ENCODE measurements at places on chromosomes 1 and 21.

DNA sequence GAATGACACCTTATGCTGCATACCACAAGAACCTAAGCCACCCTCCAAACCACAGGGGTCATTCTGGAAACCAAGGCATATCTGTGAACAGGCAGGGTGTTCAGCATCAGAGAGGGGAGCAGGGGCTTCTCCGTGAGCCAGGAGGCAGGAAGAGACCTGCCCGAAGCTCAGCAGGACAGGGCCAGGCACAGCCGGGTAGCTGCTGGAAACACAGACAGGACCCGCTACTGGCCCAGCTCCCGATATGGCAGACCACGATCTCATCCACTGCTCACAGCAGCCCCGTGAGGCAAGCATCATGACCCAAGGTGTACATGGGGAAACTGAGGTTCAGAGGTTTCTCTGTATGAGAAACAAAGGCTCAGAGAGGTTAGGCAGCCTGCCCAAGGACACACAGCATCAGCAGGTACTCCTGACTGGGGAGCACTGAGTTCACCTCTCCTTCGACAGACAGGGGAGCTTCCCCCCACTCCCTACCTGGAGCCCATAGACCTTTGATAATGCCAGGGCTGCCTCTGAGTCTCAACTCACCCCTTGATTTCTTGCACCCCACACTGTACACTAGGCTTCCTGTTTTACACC lies 317.7 kb downstream of the MATN1 start:
- peaks cover 10% of the 10 kb centered on the region for H3K27me3 ChIP-seq
- H3K4me3 ChIP-seq: no peak overlapping the region
- H3K27ac ChIP-seq: no peak overlapping the region
- peaks cover 5% of the 10 kb centered on the region for H3K4me1 ChIP-seq

DNA sequence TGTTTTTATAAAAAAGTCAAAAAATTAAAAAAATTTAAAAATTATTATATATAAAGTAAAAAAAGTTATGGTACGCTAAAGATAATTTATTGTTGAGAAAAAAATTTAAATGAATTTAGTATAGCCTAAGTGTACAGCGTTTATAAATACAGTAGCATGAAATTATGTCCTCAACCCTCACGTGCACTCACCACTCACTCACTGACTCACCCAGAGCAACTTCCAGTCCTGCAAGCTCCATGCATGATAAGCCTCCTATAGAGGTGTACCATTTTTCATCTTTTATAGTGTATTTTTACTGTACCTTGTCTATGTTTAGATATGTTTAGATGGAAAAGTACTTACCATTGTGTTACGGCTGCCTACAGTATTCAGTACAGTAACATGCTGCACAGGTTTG lies 5.1 kb downstream of the DISC1 start:
- H3K27me3 ChIP-seq: no peaks in the 10 kb centered on the region
- no peak overlapping the region for H3K27ac ChIP-seq
- peaks cover 13% of the 10 kb centered on the region for H3K4me1 ChIP-seq
- no peak overlapping the region for H3K4me3 ChIP-seq
- no peak for DNase-seq

DNA sequence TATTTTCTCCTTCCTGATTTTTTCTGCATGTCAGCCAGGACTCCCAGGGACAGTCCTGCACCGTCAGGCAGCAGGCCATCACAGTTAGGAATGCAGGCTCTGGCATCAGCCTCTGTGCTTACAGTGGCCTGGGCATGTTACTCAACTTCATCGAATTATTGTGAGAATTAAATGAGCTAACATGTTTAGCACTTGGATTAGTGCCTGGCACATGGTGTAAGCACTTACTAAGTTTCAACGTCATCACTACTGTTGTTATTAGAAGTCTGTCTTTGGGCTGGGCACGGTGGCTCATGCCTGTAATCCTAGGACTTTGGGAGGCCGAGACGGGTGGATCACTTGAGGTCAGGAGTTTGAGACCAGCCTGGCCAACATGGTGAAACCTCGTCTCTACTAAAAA lies 45.1 kb downstream of the SCCPDH start:
- H3K36me3 ChIP-seq: peaks cover 2% of the 10 kb centered on the region
- no peaks in the 10 kb centered on the region for H3K4me1 ChIP-seq
- peak; percentile 73 for DNase-seq
- H3K4me3 ChIP-seq: no peak overlapping the region
- H3K27ac ChIP-seq: peak overlapping the region; percentile 29

DNA sequence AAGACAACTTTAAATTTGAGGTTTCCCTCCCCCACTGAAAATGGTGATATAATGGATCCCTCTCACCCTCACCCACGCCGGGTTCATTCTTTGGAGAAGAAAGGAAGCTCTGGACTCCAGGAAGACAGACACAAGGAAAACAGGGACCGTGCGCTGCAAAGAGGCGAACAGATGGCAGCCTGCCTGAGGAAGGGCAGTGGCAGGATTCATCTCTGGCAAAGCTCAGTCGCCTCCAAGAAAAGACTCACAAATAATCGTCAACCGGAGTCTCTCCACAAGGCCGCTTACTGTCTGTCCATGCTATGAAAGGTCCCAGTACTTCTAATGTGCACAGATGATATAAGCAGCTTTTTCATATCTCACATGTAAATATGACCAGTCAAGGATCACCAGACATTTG lies 110.3 kb downstream of the TIAM1 start:
- H3K27me3 ChIP-seq: no peaks in the 10 kb centered on the region
- no peak overlapping the region for H3K4me3 ChIP-seq
- H3K27ac ChIP-seq: no peak overlapping the region
- no peaks in the 10 kb centered on the region for H3K4me1 ChIP-seq

- H3K4me3 ChIP-seq: no peak overlapping the region
- H3K27me3 ChIP-seq: no peaks in the 10 kb centered on the region
- H3K4me1 ChIP-seq: no peaks in the 10 kb centered on the region
- H3K36me3 ChIP-seq: no peaks in the 10 kb centered on the region
- DNase-seq: no peak
Measured at GRCh38 chr1:107975851-107976250, 10.9 kb upstream of the VAV3 start.

DNA sequence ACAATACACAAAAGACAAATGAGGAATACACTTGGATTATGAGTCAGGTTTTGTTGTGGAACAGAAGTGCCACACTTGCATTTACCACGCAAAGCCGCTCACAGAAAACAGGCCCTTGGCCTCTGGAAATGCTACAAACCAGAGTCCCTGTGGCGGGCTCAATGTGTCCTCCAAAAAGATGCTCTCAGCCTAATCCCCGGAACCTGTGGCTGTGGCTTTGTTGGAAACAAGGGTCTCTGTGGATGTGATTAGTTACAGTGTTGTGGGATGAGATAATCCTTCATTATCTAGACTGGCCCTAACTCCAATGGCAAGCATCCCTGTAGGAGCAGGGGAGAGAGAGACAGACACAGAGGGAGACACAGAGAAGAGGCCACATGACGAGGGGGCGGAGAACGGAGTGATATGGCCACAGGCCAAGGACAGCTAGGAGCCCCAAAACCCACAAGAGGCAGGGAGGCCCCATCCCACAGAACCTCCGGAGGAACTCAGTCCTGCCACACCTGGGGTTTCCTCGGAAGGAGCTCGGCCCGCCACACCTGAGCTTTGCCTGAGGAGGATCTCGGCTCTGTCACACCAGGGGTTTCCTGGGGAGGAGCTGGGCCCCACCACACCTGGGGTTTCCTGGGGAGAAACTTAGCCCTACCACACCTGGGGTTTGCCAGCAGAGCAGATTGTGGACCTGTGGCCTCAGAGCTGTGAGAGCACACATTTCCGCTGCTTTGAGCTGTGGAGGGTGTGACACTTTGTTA lies 55.4 kb downstream of the NPHP4 start:
- no peaks in the 10 kb centered on the region for H3K27me3 ChIP-seq
- H3K27ac ChIP-seq: no peak overlapping the region
- no peaks in the 10 kb centered on the region for H3K4me1 ChIP-seq
- H3K36me3 ChIP-seq: no peaks in the 10 kb centered on the region

DNA sequence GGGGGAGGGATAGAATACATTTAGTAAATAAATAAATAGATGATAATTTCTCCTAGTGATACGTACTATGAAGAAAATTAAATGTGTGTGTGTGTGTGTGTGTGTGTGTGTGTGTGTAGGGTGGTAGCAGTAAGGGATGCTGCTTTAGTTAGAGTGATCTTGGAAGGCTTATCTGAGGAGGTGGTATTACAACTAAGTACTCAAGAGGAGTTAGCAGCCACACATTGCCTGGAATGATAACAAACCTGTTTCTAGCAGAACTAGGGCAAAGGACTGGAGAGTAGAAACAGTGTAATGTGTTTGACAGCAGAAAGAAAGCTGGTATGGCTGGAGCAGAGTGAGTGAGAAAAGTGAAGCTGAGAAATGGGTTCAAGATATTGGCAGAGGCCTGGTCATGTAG lies 58.3 kb upstream of the FASLG start:
- H3K27me3 ChIP-seq: no peaks in the 10 kb centered on the region
- H3K36me3 ChIP-seq: peaks cover 33% of the 10 kb centered on the region
- H3K4me3 ChIP-seq: no peak overlapping the region
- DNase-seq: no peak

DNA sequence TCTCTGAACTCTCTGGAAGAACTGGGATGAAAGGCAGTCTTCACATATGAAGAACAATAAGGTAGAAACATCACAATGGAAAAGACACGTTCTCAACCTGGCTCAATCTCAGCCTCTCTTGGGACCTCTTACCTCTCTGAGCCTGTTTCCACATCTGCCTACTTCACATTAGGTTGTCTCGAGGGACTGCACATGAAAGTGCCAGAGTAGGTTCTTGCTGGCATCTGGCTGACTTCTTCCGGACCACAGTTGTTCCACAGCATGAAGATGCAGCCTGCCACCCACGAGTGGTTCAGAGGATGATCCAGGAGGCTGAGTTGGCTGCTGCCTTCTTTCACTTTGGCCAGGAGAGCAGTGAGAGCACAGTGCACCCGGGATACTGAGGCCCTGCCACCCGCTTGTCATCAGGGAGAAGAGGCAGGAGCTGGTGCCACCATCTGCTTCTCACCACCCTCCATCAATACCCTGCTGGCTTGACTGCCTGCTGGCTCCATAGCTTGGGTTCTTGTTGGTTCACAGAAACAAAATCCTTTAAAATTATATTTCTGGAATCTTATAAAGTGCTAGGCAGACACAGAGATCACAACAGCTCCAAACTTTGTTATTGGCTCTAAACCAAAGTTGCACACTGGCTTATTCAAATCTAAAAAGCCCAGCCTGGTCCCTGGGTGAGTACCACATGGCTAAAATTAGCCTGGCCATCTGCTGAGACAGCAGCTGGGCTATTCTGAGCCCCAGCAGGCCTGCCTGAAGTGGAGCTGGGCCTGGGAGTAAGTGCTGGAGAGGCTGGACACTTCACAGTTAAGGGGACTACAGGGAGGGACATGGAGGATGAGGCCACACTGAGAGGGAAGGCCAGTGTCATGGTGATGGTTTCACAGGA lies 46.9 kb upstream of the LIN9 start:
- peak overlapping the region; percentile 59 for H3K27ac ChIP-seq
- DNase-seq: peak; percentile 57
- no peak overlapping the region for H3K4me3 ChIP-seq
- no peaks in the 10 kb centered on the region for H3K36me3 ChIP-seq
- peaks cover 35% of the 10 kb centered on the region for H3K4me1 ChIP-seq

DNA sequence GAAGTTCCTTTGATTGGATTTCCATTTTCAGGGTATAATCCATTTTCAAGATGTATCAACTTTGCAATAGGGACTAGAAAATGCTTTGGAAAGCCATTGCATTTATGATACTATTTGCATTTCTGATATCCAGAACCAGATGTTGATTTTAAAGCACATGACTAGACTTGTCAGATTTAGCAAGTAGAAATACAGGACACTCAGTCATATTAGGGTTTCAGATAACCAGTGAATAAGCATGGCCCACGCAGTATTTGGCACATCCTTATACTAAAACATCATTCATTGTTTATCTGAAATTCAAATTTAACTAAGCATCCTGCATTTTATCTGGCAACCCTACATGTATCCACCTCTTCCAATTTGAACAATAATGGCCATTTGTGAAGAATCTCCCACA lies 113.3 kb upstream of the DPT start:
- no peaks in the 10 kb centered on the region for H3K27me3 ChIP-seq
- peaks cover 4% of the 10 kb centered on the region for H3K4me1 ChIP-seq
- no peaks in the 10 kb centered on the region for H3K36me3 ChIP-seq
- no peak overlapping the region for H3K27ac ChIP-seq
- H3K4me3 ChIP-seq: no peak overlapping the region

GRCh38 chr1:224735159-224735558 lies 119.0 kb downstream of the CNIH3 start:
- H3K27me3 ChIP-seq: no peaks in the 10 kb centered on the region
- H3K36me3 ChIP-seq: no peaks in the 10 kb centered on the region
- H3K4me1 ChIP-seq: peaks cover 21% of the 10 kb centered on the region
- no peak overlapping the region for H3K4me3 ChIP-seq
- H3K27ac ChIP-seq: no peak overlapping the region

DNA sequence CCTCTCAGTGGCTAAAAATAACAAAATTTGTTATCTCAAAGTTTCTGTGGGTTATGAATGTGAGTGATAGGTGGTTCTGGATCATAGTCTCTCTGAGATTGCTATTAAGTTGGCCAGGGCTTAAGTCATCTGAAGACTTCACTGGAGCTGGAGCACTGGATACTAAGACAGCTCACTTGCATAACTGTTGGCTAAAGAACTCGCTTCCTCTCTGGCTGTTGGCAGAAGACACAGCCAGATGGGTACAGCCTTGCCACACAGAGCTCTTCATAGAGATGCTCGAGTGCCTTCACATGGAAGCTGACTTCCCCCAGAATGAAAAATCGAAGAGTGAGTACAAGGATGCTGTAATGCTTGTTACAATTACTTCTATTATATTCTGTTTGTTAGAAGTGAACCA lies 333.8 kb downstream of the ZP4 start:
- H3K27me3 ChIP-seq: no peaks in the 10 kb centered on the region
- no peaks in the 10 kb centered on the region for H3K4me1 ChIP-seq
- DNase-seq: no peak
- no peaks in the 10 kb centered on the region for H3K36me3 ChIP-seq
- no peak overlapping the region for H3K27ac ChIP-seq

GRCh38 chr1:48652334-48652733 lies 124.4 kb downstream of the BEND5 start:
- no peak for DNase-seq
- no peaks in the 10 kb centered on the region for H3K4me1 ChIP-seq
- H3K4me3 ChIP-seq: no peak overlapping the region
- H3K27ac ChIP-seq: no peak overlapping the region

DNA sequence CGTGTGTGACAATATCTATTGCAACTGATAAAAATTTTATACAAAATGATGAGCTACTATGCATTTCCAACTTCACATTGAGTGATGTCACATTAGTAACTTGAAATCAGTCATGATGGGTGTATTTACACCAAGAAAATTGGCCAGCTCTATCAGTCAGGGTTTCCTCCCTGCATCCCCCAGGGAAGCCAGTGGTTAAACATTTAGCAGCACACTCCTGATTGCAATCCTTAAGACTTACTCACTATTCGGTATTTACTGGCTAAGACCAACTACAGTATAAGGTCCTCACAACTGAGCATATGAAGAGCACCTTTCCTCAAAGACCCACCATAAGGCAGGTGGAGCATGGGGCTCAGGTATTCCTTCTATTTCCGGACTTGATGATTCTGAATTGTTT lies 41.3 kb upstream of the PTGFRN start:
- no peaks in the 10 kb centered on the region for H3K36me3 ChIP-seq
- no peaks in the 10 kb centered on the region for H3K4me1 ChIP-seq
- DNase-seq: no peak
- H3K27me3 ChIP-seq: no peaks in the 10 kb centered on the region
- H3K27ac ChIP-seq: no peak overlapping the region
- H3K4me3 ChIP-seq: no peak overlapping the region

GRCh38 chr1:36324353-36324703 lies 883 bp upstream of the EVA1B start:
- H3K27ac ChIP-seq: peak overlapping the region; percentile 78
- peaks cover 48% of the 10 kb centered on the region for H3K4me1 ChIP-seq
- H3K4me3 ChIP-seq: peak overlapping the region; percentile 93
- DNase-seq: no peak
- H3K36me3 ChIP-seq: no peaks in the 10 kb centered on the region

- peaks cover 43% of the 10 kb centered on the region for H3K4me1 ChIP-seq
- no peak for DNase-seq
- H3K36me3 ChIP-seq: no peaks in the 10 kb centered on the region
- H3K4me3 ChIP-seq: no peak overlapping the region
Measured at GRCh38 chr1:218478336-218478735, 133.2 kb downstream of the TGFB2 start.

All from heart left ventricle (tissue), 16 donors.